ENCODE measurements at places on chromosomes 11 and 22.

GRCh38 chr11:32425761-32426160 lies 9.6 kb downstream of the WT1 start:
- DNase-seq, result no peak

- no peak for DNase-seq
Measured at GRCh38 chr11:129247135-129247534, 55.0 kb upstream of the ARHGAP32 start.

GRCh38 chr22:29717789-29718188 lies 2.0 kb upstream of the CABP7 start:
- DNase-seq, result no peak

DNA sequence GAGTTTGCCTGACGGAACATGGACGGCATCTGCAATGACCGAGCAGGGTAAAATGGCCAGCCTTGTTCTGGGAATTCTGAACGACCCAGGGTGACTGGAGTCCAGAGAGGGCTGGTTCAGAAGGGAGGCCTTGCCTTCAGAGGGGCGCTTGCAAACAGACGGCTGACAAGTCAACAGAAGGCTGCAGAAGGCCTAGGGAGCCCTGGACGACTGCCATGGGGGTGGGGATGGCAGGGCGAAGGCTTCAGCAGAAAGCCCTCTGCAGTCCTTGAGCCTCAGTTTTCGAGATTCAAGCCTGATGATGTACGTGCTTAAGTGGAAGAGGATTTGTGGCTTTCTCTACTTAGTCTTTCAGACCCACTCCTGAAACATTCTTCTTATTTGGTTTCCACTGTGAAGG lies 117.1 kb upstream of the TBCEL start:
- no peak for DNase-seq

DNA sequence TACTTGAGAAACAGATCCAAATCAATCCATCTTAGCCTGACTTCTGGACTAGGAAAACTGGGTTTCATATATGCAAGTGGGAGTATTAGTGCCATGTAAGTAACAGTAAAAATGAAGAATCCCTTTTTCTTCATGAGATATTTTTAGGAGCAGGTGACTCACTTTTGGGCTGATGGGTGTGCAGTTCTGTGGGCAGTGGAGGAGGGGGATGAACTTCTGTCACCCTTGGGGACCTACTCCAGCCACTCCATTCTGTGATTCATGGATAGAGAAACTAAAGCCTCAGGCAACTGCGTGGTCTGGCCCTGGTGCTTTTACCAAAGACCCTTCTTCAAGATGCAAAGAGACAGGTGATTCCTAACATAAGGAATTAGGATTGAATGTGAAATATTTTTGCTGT lies 208.6 kb upstream of the NARS2 start:
- no peak for DNase-seq

GRCh38 chr11:66880496-66881450 lies 23.9 kb downstream of the LRFN4 start:
- DNase-seq, result peak; percentile 25

DNA sequence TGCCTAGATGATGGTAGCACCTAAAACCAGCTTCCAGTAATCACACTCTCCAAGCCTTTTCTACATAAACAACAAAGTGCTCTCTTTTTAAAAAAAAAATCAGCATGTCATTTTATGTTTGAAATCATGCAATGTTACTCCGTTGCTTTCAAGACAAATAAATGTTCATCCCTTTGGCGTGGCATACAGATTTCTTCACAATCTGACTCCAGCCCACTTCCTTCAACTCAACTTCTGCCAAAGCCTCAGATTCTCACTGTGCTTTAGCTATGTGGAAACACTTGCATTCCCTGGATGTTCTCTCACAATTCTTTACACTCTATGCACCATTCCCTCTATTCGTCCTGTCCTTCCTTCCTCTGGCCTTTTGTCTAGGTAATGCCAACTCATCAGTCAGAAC lies 206.3 kb upstream of the BLID start:
- DNase-seq, result no peak

- no peak for DNase-seq
Measured at GRCh38 chr11:117613521-117613920, 183.5 kb downstream of the DSCAML1 start.

DNA sequence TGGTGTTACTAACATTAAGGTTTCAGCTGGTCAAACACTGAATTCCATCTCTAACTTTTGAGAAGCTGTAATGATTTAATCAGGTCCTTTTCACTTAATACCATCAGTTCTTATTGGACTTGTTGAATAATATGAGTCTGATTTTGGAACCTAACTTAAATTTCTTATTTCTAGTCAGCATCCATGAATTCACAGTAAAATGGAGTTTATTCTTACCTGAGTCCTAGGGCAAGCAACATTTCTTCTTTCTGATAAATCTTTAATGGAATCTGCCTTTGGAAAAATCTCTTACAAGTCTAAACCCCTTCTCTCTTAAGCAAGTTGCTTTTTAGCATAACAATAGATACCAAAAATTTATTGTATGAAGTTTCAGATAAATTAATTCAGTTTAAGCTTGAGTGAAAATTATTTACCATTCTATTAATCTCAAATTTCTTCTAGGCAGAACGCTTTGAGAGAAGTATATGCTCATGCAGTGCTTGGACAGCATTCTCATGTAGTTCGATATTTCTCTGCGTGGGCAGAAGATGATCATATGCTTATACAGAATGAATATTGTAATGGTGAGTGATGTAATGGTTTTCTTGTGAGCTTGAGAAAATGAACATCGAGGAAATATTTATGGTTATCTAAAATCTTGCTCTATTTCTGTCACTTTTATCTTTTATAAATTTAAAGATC lies 3.4 kb downstream of the WEE1 start:
- DNase-seq, result no peak

GRCh38 chr11:103995896-103996295 lies 40.5 kb upstream of the DDI1 start:
- no peak for DNase-seq

DNA sequence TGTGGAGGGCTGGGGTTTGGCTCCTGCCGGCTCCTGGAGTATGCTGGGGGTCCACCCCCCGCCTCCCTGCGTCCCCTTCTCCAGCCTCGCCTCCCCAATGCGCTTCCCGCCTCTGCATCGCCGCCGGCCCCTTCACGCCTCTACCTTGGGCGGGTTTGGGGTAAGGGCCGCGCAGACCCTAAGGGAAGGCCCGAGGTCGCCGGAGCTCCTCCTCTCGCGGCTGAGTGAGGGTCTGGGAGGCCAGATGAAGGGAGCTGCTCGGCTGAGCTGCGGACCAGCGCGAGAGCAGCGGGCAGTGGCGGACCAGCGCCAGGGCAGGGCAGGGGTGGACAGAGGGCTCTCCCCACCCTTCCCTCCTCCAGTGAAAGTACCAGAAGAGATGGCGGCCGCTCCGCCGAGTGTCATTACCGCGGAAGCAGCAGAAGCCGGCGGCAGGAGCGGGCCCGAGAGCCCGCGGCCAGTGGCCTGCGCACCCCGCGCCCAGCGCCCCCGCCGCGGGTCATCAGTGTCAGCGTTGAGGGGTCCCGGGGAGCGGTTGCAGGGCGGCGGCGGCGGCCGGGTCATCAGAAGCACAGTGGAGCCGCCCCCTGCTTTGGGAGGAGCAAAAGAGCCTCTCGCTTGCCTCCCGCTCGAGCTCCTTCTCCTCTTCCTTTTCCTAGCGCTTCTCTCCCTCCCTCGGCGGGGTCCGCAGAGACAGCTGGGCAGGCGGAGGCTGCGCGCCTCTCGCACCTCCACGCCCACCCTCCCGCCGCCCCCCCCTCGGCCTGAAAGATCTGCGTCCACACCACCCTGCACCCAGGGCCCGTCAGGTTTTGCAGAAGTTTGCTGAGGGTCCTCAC lies 255.6 kb upstream of the CADM1 start:
- DNase-seq, result no peak

DNA sequence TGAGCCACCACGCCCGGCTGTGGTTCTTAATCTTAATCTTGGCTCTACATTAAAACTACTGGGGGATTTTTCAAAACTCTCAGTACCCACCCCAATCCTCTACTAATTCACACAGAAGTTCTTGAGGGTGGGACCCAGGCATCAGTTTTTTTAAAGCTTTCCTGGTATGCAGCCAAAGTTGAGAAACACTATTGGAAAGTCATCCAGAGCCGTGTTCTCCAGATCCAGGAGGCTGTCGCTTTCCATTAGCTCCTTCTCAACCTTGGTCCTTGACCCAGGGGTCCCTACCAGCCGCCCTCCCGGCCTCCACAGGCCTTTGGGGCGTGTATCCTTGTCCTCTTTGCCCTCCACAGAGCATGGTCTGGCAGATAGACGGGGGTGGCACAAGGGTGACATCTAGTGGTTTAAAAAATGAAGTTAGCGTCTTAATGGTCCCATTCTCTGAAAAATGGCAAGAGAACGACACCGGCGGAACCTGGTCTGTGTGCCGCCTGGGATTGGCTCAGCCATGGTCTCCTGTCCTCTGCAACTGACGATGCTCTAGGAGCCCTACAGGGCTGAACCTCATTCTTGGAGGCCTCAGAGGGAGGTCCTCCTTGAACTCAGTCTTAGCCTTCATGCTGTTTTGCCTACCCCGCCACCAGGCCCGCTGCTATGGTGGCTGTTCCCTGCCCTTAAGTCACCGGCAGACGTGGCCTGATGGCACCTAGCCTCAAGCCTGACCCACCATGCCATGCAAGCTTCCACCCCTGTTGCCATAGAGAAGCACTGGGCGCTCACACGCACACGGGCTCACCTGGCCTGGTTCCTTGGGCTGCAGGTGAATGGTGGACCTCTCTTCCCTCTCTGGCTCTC lies 152.0 kb upstream of the SYN3 start:
- peak; percentile 83 for DNase-seq

DNA sequence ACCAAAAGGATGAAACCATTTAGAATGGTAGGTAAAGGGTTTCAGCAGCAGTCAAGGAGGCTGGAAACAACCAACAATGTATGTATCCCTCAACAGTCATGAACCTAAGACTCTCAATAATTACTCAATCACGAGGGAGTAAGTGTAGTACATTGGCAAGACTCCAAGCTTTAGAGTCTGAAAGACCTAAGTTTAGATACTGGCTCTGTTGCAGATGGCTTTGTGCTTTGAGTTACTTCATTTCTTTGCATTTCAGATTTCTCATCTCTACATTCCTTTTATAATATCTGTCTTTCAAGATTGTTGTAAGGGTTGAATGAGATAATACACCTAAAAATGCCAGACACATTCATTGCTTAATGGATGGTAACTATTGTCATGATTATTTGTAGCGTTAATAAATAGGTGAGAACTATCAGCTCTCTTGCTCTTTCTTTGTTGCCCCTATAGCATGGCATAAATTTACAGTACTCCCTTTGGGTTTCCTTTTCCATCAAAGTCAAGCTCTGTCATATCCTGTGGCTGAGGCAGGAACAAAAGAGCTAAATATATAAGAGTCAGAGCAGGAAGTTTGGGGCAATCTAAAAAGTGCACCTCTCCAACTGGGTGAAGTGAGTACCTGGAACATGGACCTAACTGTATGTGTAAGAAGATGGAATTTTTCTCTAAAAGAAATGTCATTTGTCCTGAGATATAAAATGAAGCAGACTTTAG lies 228.2 kb upstream of the ZC3H12C start:
- DNase-seq, result no peak

- no peak for DNase-seq
Measured at GRCh38 chr11:121391914-121392313, 60.2 kb upstream of the SORL1 start.

- peak; percentile 24 for DNase-seq
Measured at GRCh38 chr11:85694385-85694980, 8.5 kb upstream of the CCDC89 start.
